ENCODE measurements at places on chromosomes 6 and 20.

GRCh38 chr6:118981884-118982574 lies 47.1 kb upstream of the MCM9 start:
- no peak for DNase-seq

GRCh38 chr6:52284131-52284459 lies 447 bp downstream of the MCM3 start:
- peak; percentile 84 for DNase-seq

DNA sequence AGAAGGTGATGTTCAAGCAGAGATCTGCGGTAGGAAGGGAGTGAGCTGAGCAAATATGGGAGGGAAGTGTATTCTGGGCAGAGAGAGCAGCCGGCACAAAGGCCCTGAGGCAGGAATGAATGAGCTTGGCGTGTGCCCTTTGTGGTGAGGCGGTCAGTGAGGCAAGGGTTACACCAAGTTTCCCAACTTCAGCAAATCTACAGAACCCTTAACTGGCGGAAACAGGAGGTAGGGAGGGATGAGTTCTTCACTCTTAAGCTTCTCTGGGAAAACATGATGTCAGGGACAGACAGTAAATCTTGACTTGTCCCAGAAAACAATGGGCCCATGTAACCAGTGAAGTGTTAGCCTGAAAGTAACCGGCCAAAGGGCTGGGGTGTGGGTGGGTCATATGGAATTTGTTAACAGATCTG lies 97.1 kb upstream of the PTPN1 start:
- no peak for DNase-seq

GRCh38 chr20:41344477-41344876 lies 3.9 kb downstream of the LPIN3 start:
- DNase-seq: no peak

DNA sequence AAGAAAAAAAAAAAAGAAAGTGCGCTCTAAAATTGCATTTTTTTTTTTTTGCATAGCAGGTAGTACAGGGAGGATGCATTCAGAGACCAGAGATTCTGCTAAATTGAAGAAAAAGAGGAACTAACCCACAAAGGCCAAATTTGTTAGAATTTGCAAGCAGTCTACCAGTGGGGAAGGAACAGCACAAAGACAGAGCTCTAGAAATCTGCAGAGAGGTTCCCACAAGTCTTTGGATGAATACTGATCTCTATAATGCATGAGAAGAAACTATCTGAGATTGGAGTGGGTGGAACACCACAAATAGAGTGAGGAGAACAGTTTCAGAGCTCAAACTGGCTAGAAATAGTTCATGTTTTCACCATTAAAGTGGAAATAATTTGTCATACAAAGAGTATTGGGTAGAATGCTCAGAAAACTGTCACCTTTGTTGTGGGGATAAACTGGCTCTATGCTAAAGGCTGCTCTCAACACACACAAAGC lies 79.6 kb upstream of the AHI1 start:
- DNase-seq: no peak

- no peak for DNase-seq
Observed at GRCh38 chr20:3222635-3223600, 13.6 kb downstream of the ITPA start.

DNA sequence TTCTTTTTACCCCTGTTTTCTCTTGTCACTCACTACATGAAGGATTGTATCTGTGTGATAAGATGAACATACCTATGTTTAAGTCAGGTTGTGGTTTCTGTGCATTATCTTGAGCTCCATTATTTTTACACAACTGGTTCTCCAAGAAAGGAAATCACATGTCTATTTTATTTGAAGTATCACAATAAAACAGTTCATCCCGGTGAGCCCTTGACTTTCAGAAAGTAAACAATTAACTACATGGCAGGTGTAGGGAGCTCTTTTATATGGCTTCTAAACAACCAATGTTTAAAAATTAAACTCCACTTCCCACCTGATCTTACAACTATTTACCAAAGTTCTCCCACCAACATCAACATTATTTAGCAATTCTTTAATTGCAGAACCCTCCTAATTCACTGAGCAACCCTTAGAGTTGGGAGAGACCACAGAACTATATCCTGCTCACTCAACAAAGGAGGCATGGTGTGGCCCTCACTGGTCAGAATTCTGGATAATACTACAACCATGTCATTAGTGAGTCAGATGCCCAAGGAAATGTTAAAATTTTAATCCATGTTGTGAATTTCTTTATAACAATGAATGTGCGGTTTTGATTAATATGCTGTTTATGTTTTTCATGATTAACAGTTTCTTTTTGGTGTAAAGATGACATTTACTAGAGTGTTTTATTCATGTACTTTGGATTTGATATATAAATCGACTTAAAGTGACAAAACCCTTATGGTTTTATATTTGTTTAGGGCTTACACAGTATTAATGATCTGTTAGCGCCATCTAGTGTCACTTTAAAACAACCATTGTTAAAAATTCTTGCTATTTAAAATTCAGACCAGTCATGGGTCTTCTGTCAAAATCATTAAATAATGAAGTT lies 50.0 kb upstream of the SCGN start:
- DNase-seq: no peak

DNA sequence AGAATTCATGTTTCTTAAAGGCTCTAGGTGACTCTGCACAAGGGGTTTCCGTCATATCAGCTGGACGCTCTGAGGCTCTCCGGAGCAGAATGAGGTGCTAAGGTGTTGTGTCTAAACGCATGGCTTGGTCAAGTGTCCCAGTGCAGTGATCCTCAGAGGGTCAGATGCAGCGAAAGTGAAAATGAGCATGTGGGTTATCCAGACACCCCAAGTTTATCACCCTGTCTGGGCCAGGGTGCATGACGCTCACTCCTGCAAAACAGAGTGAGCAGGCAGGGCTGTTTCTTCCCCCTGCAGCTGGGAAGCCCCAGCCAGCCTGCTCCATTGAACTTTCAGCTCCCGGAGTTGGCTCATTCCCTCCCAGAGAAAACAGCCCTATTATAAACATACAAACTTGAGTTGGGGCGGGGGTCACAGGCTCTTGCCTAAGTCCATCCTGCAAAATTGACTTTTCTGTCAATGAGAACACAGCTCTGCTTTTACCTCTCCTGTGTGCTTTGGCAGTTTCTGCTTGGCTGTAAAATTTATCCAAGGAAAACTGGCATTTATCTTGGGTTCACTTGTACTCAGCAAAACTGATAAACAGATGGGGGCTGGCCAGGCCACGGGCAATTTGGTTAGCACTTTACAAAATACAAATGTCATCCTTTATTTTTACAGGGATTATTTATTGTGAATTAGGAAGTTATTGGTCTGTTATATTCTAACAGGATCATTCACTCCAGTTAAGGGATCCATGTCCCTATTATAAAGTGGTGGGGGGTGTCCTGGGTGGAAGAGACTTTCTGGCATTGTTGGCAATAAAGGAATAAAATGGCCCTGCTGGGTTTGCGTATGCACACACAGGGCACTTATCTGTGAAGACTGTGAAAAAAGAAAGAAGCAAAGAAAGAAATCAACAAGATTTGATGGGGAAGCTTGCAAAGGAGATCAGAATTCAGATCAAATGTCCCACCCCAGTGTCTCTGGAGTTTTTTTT lies 154.9 kb downstream of the FOXA2 start:
- no peak for DNase-seq

DNA sequence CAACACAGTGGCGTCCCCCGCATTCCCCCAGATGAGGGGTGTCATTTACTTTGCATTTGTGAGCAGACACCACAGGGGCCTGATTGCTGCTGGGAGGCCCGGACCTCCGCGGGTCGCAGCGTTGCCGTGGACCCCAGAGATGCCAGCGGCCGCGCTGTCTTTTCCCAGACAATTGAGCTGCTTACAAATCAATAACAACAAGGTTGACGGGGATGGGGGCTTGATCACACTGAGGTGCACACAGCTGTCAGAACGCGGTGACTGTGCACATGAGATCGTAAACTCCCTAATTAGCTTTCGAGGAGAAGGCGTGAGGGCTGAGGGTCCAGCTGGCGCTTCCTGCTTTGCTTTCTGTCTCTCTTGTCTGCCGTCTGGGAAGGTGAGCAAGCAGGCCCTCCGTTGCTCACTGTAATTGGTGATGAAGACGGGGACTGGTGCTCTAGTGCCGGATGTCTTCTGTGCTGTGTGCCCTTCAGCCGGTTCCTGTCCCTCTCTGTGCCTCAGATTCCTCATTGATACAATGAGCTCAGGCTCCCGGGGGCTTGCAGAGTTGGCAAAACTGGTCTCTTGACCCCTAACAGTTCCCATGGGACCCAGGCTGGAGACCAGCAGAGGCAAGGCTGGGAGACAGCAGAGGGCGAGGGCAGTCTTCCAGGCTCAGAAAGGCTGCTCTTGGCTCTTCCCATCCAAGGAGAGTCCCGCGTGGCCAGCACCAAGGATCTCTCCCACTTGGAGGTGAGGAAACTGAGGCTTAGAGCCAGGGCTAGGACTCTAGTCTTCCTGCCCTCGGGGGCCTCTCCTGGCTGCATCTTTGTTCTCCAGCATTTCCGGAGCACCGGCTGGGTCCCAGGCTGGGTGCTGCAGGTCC lies 126.0 kb upstream of the PMEPA1 start:
- DNase-seq: peak; percentile 36

DNA sequence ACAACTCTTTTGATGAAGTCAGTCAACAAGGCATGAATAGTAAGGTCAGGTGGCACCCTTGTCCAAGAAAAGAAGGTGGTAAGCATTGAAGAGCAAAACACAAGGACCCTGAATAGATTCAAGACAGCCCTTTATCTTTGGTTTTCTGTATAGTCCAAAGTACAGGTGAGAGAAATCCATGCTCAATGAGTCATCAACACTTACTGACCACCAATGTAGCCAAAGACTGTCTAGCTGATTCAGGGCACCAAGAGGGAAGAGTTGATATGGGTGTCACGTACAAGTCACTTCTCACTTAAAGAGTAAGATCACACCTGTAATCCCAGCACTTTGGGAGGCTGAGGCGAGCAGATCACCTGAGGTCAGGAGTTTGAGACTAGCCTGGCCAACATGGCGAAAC lies 528.3 kb downstream of the CD83 start:
- no peak for DNase-seq

DNA sequence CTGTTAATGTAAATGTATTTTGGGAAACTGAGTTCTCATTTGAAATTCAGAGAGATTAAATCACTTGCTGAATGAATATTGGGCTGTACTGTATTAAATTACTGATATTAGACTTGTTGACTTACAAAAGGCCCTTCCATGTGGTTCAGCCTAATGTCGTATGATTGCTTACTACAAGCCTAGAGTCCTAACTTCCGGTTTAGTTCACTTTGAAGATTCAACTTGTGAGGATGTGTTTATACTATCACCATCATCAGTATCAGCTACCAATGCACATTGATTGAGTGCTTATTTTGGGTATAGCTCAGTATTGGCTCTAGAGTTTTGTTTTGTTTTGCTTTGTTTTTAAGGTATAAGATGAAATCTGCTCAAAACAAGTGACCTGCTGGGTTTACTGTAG lies 48.3 kb downstream of the FAM217A start:
- DNase-seq: no peak

DNA sequence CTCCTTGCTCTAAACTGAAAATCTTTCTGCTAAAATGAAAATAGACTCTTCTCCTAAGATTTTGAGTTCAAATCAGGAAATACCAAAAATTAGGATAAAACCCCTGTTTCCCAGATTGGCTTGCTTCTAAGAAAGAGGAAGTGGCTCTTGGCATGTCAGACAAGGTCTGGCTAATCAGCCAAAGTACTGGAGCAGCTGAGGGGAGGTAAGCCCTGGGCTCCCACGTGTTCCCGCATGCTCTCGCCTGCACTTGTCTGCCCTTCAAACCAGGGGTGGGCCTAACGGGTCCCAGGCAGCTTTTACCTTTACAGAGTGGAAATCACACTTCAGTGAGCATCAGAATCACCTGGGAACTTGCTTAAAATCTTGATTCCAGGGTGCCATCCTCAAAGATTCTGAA lies 43.2 kb upstream of the GABRR1 start:
- no peak for DNase-seq

DNA sequence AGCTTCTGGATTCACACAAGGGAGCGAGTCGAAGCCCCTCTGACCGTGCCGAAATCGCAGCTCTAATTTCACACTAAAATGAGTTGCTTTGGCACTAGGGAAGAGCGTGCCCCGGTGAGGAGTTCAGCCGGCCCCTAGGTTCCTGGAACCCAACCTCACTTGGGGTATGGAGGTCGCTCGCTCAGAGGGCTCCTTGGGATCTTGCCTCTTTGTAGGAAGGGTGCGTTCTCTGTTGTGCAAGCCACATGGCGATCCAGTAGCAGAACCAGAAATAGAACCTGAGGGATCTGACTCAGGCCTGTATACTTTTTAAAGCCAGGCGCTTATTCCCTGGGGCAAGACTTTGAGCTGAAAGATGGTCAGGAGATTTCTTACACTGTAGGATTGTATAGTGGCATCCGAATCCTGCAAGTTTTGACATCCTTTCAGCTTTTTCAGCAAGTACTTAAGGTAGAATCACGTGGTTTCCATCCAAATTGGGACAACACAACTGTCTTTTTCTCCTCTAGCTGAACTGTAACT lies 861 bp upstream of the RALGAPA2 start:
- DNase-seq: peak; percentile 61

DNA sequence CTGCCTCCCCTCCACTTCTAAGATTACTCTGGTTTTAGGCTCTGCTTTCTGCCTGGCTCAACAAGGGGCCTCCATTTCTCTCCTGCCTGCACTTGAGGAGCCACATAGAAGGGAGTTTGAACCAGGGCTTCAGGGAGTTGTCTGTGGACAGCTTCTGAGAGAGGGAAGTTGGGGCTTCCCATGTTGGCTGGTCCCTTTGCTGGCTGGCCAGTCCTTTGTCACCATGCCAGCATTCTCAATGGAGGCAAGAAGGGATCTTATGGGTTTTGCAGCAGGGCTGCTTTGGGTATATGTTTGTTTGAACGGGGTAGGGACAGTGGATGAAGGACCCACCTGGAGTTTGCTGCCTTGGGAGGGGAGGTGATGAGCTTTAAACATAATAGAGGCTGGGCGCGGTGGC lies 124.9 kb downstream of the CARMIL1 start:
- DNase-seq: no peak

- DNase-seq: no peak
Observed at GRCh38 chr20:20207872-20208271, 155.5 kb downstream of the CFAP61 start.

GRCh38 chr6:32108094-32108627 lies 977 bp downstream of the TNXB start:
- DNase-seq: no peak

DNA sequence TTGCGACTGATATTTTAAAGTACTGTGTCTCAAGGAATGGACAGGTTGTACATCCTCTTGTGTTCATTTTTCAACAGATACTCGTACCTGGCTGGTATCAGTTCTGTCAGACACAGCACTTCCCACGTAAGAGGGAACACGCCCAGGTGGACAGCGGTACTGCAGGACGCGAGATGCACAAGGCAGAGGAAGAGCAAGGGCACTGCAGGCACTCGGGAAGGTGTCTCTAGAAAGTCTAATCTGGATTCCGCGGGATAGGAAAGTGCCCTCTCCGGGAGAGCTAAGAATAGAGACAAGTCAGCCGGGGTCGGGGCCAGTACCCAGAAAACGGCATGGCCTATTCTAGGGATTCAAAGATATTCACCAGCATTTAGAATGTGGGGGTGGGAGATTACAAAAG lies 94.2 kb upstream of the MBOAT1 start:
- no peak for DNase-seq

DNA sequence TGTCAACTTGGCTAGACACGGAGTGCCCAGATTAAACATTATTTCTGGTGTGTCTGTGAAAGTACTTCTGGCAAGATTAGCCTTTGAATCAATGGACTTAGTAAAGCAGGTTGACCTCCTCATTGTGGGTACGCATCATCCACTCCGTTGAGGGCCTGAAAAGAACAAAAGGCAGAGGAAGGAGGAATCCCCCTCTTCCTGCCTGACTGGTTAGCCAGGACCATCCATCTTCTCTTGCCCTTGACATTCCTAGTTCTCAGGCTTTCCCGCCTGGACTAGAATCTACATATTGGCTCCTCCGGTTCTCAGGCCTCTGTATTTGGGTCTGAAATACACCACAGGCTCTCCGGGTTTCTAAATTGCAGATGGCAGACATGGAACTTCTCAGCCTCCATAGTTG lies 74.0 kb upstream of the POPDC3 start:
- no peak for DNase-seq

Measured in activated CD8-positive, alpha-beta memory T cell treated with anti-CD3 and anti-CD28 coated beads, Interleukin-2, amount 50 U/mL, for 48 hours (primary cell).